IMR-90 (cell line): ENCODE measurements at places on chromosomes 1 and 21. TPM values are rescaled to one million over a fixed set of nuclear protein-coding genes. Genes with fewer than 3 reads are reported as not detected.

FMO1 gene
- total RNA-seq = not detected in 2 replicates

CFHR1 gene
- total RNA-seq = not detected in 2 replicates

KLHDC7A gene
- total RNA-seq = not detected in 2 replicates

TBX15 gene
- total RNA-seq = not detected in 2 replicates

OMA1 gene
- 5.9 and 11.9 TPM in 2 replicates for total RNA-seq

GGPS1 gene
- total RNA-seq = 21.5 and 23.1 TPM in 2 replicates

LHX8 gene
- total RNA-seq = not detected in 2 replicates

IFI44L gene
- 0.18 and 0.28 TPM in 2 replicates for total RNA-seq

KPRP gene
- total RNA-seq = not detected in 2 replicates

PPP1R12B gene
- total RNA-seq = 12.0 and 22.8 TPM in 2 replicates

TFF2 gene
- total RNA-seq = not detected in 2 replicates

SORT1 gene
- total RNA-seq = 16.7 and 18.9 TPM in 2 replicates

HENMT1 gene
- 0.28 and 0.54 TPM in 2 replicates for total RNA-seq

HSF2BP gene
- 0.83 and 0.90 TPM in 2 replicates for total RNA-seq

GADD45A gene
- 10.9 and 16.7 TPM in 2 replicates for total RNA-seq

LCE1D gene
- not detected in 2 replicates for total RNA-seq

NBPF11 gene
- total RNA-seq = 2.7 and 2.8 TPM in 2 replicates

LAMC2 gene
- 2.2 and 2.3 TPM in 2 replicates for total RNA-seq

ATP6V1G3 gene
- not detected in 2 replicates for total RNA-seq

TSPEAR gene
- not detected in 2 replicates for total RNA-seq

FAM167B gene
- 0.18 TPM in 1 of 2 replicates, not detected in the other for total RNA-seq

EPB41 gene
- 8.1 and 10.0 TPM in 2 replicates for total RNA-seq

ALPL gene
- 0.54 and 0.56 TPM in 2 replicates for total RNA-seq

TRIM67 gene
- total RNA-seq = not detected in 2 replicates
